ENCODE measurements at places on chromosomes 11 and 22. TPM values are rescaled to one million over a fixed set of nuclear protein-coding genes. Genes with fewer than 3 reads are reported as not detected.

The ASCL2 gene
- total RNA-seq = 1.4 TPM

The MMP8 gene
- total RNA-seq = 0.60 TPM

The ACTN3 gene
- 3.0 TPM for total RNA-seq

The POU2F3 gene
- total RNA-seq = not detected

The CLDN5 gene
- total RNA-seq = 69.2 TPM

The HOATZ gene
- not detected for total RNA-seq

The MS4A12 gene
- not detected for total RNA-seq

The CCDC86 gene
- 15.2 TPM for total RNA-seq

The JAML gene
- total RNA-seq = 29.5 TPM

The TRIM44 gene
- 55.2 TPM for total RNA-seq

The BIRC3 gene
- total RNA-seq = 13.7 TPM

DNA sequence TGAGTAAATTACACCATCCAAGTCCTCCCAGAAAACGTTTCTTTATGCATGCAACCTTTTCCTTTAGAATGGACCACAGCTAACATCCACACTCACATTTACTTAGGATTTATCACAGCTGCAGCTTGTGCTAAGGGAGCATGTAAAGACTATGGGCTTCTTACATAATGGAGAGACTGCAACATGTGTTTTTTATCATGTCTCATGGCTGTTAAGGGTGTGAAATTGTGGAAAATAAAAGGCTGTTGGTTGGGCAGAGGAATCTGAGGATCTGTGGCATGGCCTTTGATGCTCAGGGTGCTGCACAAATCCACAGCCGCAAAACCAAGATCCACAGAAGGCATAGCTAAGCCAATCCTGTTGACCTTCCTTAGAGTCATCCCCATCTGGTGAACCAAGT, 112.0 kb upstream of the MTNR1B start:
- DNase-seq = no peak

- no peak for DNase-seq
Observed at GRCh38 chr22:47342446-47342845, 580.0 kb downstream of the TBC1D22A start.

DNA sequence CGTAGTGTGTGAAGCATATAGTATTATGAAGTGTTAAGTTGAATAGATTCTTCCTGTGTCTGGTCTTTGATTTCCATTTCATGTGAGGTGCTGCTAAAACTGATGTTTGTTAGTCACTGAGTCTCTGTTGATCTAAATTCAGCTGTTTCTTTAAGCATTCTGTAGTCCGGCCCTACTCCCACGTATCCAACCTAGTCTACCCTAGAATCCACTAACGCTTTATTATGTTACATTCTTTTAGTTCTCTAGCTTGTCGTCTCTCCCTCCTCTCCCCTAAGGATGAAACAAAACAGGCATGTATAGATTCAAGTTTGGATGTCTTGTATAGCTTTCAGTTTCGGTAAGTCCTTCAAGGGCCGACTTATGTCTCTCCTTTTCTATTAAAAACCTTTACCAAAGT, 4.1 kb downstream of the WEE1 start:
- no peak for DNase-seq

- no peak for DNase-seq
Observed at GRCh38 chr11:80856066-80856465, 1415.2 kb upstream of the TENM4 start.

DNA sequence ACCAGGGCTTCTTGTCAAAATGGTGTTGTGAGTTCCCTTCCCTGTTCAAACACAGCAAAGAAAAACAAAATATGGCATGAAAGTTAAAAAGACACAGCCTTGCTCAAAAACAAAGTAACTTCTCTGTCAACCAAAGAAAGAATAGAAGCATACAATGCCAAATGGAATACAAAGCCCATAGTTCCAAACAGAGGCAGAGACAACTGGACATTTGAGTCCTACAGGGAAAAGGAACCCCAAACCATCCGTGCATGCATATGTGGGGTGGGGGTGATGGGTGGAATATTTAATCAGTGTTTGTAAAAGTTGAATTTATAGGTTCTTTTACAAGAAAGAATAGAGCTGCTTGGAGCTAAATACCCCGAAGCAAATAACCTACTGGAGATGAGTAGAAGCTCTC, 218.7 kb downstream of the FAM76B start:
- no peak for DNase-seq

- no peak for DNase-seq
Observed at GRCh38 chr11:16843294-16843693, 104.8 kb downstream of the C11orf58 start.

- DNase-seq = no peak
Observed at GRCh38 chr11:60831501-60832079, 10.3 kb upstream of the CCDC86 start.

- DNase-seq = no peak
Observed at GRCh38 chr11:18907391-18907790, 31.8 kb downstream of the MRGPRX1 start.

DNA sequence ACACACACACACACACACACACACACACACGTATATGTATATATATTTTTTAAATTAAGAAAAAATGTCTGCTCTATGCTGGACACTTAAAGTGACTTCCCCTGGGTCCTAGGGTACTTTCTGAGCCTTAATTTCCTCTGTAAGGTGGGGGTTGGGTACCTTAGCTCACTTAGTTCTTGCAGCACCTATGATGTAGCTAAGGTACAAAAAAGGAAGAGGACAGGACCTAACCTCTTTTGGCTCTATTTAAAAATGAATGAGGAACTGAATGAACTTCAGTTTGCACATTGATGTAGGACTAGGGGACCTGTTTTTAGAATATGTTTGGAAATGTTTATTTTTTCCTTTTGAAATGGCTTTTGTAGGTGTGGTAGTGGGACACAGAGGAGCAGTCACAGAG, 11.1 kb downstream of the SREBF2 start:
- no peak for DNase-seq

- DNase-seq = no peak
Observed at GRCh38 chr11:92670308-92670890, 299.1 kb upstream of the MTNR1B start.

DNA sequence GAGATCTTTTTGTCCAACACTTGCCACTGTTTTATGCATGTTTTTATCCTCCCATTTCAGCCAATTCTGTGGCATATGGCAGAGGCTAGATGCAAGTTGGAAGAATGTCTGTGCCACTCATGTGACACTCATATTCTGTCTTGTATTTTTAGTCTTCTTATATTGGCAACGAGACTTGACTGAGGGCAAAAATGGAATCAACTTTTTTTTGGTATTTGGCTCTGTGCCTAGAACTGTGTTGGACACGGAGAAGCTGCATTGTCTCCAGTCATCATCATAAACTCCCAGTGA, 1.7 kb upstream of the FZD4 start:
- DNase-seq = no peak

- no peak for DNase-seq
Observed at GRCh38 chr11:59769111-59769510, 13.9 kb downstream of the STX3 start.

- DNase-seq = no peak
Observed at GRCh38 chr11:75174781-75175370, 24.0 kb downstream of the SLCO2B1 start.

GRCh38 chr22:21651521-21652009, 9.5 kb downstream of the SDF2L1 start:
- peak; percentile 83 for DNase-seq

DNA sequence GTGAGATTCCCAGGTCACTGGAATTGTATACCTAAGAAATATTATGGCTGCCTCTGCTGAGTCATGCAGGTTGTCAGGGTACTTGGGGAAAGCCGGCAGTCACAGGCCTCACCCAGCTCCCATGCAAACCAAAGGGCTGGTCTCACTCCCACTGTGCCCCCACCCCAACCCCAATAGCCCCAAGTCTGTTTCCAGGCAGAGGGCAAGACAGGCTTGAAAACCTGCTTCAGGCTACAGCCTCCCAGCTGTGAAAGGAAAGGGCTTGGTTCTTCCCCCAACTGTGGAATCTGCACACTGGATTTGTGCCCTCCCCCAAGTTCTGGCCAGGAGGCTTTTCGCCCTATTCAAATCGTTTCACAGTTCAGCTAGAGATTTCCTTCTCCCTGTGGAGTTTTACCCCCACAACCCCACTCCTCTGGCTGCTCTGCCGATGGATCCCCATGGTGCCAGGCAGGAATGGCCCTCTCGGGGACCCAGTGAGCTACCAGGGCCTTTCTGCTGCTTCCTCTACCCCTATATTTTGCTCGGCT, 37.0 kb upstream of the ABTB2 start:
- DNase-seq = no peak

- no peak for DNase-seq
Observed at GRCh38 chr22:45919504-45920286, 57.3 kb downstream of the WNT7B start.

DNA sequence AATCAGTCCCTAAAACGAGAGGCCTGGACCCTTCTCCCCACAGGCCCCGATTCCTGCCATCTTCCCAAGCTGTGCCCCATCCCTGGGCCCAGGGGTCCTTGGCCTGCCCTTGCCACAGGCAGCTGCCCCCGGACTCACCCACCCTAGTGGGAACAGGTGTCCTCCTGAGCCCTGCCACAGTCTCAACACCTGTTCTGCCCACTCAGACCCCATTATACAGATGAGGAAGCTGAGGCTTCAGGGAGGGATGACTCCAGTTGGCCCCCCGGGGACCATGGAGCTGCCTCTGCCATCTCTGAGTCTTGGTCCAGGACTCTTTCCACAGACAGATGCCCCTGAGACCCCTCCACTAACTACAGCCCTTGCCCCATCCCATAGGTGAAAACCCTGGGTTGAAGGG, 15.9 kb downstream of the MYBPC3 start:
- peak; percentile 32 for DNase-seq

- no peak for DNase-seq
Observed at GRCh38 chr22:39856588-39856987, 37.0 kb downstream of the ENTHD1 start.

DNA sequence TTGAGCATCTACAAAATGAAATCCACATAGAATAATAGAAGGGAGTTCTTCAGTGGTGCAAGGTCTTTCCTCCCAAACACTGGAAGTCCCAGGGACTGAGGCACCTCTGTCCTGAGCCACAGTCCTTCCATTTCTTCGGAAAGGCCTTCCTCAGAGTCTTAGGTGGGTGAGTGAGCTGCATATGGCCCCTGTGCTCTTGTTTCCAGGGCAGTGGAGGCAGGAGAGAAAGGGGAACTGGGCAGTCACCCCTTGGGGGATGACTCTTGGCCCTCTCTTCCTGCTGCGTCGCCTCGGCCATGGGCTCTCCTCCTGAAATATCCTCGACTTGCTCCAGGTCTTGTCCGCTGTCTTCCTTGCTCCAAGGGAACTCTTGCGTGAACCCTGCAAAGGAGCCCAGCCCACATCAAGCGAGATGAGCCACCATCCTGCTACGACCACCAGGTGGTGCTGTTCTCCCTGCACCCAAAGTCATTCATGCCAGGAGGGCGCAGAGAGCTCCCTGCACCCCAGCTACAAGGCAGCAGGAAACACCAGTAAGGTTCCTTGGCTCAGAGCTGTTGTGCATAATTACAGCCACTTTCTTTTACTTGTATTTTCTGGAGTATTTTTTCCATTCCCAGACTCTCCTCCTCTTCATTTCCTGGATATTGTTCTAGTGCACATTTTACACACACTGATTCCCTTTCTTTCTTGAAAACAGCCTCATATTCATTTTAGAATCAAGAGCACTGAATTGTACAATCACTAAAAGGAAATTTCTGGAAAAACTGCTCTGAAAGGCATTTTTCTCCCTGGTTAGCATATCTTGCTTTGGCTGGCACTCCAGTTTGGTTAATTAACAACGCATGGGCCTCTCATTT, 397.8 kb downstream of the OPCML start:
- no peak for DNase-seq

- peak; percentile 17 for DNase-seq
Observed at GRCh38 chr22:43820651-43821305, 8.7 kb upstream of the EFCAB6 start.

DNA sequence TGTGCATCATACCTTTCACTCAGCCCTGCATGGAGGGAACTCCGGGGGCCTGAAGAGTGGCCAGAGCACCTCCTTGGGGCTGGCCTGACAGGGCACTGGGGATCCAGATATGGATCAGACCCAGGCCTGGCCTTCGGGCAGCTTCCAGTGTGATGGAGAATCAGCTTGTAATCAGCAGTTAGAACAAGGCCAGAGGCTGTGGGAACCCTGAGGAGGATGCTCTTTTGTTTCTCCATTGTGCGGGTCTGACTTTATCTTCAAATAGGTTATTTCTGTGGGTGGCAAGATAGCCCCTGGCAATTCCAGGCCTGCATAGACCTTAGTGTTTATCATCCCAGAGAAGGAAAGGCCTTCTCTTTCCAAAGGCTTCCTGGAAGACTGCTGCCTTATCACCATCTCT, 12.3 kb downstream of the DGAT2 start:
- peak; percentile 32 for DNase-seq

- no peak for DNase-seq
Observed at GRCh38 chr11:2399488-2400068, 972 bp upstream of the TSSC4 start.

DNA sequence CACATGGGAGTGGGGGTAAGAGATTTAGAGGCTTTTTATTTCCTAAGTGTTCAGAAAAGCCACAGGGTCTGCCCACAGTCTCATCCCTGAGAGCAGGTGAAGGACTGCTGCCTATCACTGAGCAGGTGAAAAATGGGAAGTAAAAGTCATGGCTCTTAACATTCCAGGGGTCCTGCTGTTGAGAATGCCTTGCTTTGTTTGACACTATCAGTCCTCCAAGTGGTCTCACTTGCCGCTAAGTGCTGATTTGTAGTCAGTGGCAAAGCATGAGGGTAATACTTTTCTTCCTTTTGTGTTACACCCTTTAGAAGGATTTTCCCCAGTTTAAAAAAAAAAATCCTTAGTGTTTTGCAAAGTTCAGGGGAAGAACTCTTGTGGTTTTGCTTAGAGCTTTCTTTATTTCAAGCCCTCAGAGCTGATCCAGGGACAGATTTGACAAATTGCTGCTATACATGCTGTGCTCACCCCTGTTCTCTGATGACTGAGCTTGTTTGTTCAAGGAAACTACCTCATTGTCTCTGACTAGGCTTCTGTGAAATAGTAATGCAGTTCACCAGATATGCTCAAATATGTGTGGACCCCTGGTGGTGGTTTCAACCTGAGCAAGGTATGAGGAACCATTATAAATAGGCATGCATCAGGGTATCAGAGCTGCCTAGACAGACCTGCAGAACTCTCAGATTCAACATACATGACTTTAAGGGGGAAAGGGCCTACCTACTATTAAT, 141.0 kb downstream of the ARHGAP42 start:
- DNase-seq = no peak

- peak; percentile 51 for DNase-seq
Observed at GRCh38 chr11:1051356-1052132, 15.0 kb upstream of the MUC6 start.

DNA sequence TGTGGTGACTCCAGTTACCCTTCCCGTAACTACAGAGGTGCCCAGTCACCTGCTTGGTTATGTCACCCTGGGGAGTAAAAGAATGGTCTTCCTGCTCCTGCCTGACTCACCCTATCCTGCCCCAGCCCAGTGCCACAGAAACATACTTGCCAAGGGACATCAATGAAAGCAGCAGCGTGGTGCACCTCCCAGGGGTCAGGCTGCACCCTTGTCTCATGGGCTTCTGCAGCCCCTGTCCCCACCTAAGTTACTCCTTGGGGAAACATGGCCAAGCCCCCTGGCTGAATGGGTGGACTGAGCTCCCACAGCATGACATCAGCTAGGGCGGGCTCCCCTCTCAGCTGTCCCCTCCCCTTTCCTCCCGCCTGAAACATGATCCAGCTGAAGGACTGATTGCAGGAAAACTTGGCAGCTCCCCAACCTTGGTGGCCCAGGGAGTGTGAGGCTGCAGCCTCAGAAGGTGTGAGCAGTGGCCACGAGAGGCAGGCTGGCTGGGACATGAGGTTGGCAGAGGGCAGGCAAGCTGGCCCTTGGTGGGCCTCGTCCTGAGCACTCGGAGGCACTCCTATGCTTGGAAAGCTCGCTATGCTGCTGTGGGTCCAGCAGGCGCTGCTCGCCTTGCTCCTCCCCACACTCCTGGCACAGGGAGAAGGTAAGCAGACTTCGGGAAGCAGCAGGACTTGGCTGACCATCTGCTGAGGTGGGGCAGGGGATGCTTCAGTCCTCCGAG, at the start of gene HTR3A:
TSS of gene HTR3A (plus strand) at position 368 of the 730 bp plus-strand sequence. CDS start at position 586, 218 bp downstream.
- peak; percentile 67 for DNase-seq
